ENCODE measurements at places on chromosomes 13 and 19. TPM values are rescaled to one million over a fixed set of nuclear protein-coding genes. Genes with fewer than 3 reads are reported as not detected.
A peak's percentile ranks its signal among the peaks of the same experiment; 100 is the strongest.

GRCh38 chr19:6417713-6418561, 6.7 kb downstream of the KHSRP start:
- H3K4me3 ChIP-seq, result no peak overlapping the region
- no peaks in the 10 kb centered on the region for H3K36me3 ChIP-seq
- no peak for DNase-seq
- no peak overlapping the region for H3K27ac ChIP-seq
- H3K4me1 ChIP-seq, result peaks cover 1% of the 10 kb centered on the region
- no peaks in the 10 kb centered on the region for H3K27me3 ChIP-seq

DNA sequence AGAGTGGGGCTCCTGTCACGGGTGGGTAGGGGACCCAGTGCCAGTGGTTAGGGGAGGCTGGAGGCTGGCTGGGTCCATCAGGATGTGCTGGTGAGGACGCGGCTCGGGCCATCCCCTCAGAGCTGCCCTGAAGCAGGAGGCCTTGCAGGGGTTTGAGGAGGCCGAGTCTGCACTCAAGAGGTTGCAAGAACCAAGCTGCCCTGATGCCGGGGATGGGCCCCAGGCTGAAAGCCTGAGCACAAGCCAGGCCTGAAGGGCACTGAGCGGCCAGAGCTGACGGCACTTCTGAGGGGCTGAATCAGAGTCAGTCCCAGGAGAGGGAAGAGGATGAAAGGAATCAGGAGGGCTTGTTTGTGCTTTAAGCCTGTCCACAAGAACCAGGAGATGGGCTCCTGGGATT, 92.9 kb downstream of the RGCC start:
- no peaks in the 10 kb centered on the region for H3K36me3 ChIP-seq
- no peak overlapping the region for H3K27ac ChIP-seq
- H3K4me1 ChIP-seq, result peaks cover 8% of the 10 kb centered on the region
- H3K27me3 ChIP-seq, result no peaks in the 10 kb centered on the region
- no peak for DNase-seq
- no peak overlapping the region for H3K4me3 ChIP-seq

DNA sequence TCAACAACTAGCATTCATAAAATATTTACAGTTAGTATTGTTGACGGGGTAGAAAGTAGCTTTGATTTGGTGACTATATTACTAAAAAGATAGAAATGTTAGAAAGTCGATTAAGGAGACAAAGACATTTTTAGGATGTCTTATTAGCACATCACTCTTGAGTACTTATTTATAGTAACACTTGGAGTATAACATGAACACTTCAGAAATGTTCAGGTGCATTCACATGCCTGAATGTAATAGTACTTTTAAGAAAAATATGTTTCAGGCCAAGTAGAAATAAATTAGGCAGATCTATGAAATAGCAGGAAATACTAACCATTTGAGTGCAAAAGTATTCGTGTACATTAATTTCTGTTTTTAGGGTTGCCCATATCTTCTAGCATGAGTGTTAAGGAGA, 70.4 kb downstream of the CDK8 start:
- no peak overlapping the region for H3K27ac ChIP-seq
- no peaks in the 10 kb centered on the region for H3K36me3 ChIP-seq
- no peak for DNase-seq

DNA sequence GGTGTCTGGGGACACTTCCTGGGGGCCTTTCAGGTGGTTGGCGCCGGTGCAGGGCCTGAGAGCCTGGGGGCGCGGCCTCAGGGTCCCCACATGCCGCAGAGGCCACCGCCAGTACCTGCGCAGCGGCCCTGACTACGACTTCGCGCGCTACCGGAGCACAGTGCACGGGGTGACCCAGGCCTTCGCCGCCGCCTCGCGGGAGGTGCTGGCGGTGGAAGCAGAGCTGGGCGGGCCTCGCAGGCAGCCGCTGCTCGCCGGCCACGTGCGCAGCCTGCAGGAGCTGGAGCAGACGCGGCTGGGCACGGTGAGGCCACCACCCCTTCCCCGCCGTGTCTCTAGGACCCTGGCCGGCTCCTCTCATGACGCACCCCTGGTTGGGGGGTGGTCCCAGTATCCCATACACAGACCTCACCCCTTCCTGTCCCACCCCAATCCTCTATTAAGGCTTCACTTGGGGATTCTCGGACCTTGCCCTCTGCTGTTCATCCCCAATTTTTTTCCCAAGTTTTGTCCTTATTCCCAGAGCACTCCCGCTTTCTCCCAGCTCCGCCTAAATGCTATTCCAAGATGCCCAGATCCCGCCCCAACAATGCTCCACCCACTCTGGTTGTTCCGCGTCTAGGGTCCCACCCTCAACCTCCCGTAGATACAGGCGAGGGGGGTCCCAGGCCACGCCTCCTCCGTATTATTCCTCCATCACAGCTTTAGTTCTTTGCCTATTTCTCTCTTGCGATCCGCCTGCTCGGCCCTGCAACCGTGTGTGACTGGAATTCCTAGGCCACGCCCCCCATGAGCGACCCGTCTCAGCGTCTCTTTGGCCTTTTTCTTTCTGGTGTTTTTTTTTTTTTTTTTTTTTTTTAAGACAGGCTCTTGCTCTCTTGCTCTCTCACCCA, 1.0 kb downstream of the REX1BD start:
- peak overlapping the region; percentile 68 for H3K4me3 ChIP-seq
- H3K27me3 ChIP-seq, result no peaks in the 10 kb centered on the region
- no peaks in the 10 kb centered on the region for H3K36me3 ChIP-seq
- peaks cover 19% of the 10 kb centered on the region for H3K4me1 ChIP-seq

DNA sequence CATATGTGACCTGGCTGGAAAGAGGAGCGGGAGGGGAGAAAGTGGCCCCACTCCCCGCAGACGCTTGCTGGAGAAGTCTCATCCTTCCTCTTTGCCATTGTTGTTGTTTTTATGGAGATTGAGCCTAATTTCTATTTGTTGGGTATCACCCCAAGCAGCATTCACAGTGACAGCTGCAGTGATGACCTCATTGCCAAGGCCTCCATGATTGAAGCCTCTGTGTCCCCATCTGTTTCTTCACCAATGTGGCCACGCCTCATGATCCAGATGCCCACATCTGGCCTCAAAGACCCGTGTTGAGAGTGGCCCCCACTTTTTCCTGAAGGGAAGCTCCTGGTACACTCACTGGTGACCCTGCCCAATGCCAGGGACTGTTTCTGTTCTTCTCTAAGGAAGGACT, 154.2 kb downstream of the SLC7A1 start:
- no peak for DNase-seq
- H3K27me3 ChIP-seq, result no peaks in the 10 kb centered on the region
- no peak overlapping the region for H3K27ac ChIP-seq
- H3K4me1 ChIP-seq, result peaks cover 8% of the 10 kb centered on the region
- H3K36me3 ChIP-seq, result no peaks in the 10 kb centered on the region

GRCh38 chr13:113808058-113808834, 49.2 kb downstream of the TMEM255B start:
- H3K4me1 ChIP-seq, result peaks cover under 1% of the 10 kb centered on the region
- no peak overlapping the region for H3K27ac ChIP-seq
- H3K4me3 ChIP-seq, result no peak overlapping the region
- H3K27me3 ChIP-seq, result no peaks in the 10 kb centered on the region
- DNase-seq, result no peak

- no peaks in the 10 kb centered on the region for H3K4me1 ChIP-seq
- no peak for DNase-seq
- H3K27ac ChIP-seq, result no peak overlapping the region
- no peaks in the 10 kb centered on the region for H3K36me3 ChIP-seq
These were observed 275.4 kb downstream of the NALCN start for GRCh38 chr13:101140936-101141335.

- peak; percentile 28 for DNase-seq
- no peaks in the 10 kb centered on the region for H3K4me1 ChIP-seq
- H3K27me3 ChIP-seq, result no peaks in the 10 kb centered on the region
- no peak overlapping the region for H3K27ac ChIP-seq
- no peak overlapping the region for H3K4me3 ChIP-seq
- no peaks in the 10 kb centered on the region for H3K36me3 ChIP-seq
These were observed 64.2 kb upstream of the ZNF599 start for GRCh38 chr19:34837262-34837661.

- no peaks in the 10 kb centered on the region for H3K36me3 ChIP-seq
- peak overlapping the region; percentile 95 for H3K27ac ChIP-seq
- H3K27me3 ChIP-seq, result no peaks in the 10 kb centered on the region
These were observed 10.5 kb downstream of the PEAK3 start for GRCh38 chr19:2271234-2272103.

GRCh38 chr19:10918359-10918758, 10.1 kb downstream of the YIPF2 start:
- no peak overlapping the region for H3K27ac ChIP-seq
- DNase-seq, result no peak
- H3K4me1 ChIP-seq, result no peaks in the 10 kb centered on the region
- H3K36me3 ChIP-seq, result no peaks in the 10 kb centered on the region

DNA sequence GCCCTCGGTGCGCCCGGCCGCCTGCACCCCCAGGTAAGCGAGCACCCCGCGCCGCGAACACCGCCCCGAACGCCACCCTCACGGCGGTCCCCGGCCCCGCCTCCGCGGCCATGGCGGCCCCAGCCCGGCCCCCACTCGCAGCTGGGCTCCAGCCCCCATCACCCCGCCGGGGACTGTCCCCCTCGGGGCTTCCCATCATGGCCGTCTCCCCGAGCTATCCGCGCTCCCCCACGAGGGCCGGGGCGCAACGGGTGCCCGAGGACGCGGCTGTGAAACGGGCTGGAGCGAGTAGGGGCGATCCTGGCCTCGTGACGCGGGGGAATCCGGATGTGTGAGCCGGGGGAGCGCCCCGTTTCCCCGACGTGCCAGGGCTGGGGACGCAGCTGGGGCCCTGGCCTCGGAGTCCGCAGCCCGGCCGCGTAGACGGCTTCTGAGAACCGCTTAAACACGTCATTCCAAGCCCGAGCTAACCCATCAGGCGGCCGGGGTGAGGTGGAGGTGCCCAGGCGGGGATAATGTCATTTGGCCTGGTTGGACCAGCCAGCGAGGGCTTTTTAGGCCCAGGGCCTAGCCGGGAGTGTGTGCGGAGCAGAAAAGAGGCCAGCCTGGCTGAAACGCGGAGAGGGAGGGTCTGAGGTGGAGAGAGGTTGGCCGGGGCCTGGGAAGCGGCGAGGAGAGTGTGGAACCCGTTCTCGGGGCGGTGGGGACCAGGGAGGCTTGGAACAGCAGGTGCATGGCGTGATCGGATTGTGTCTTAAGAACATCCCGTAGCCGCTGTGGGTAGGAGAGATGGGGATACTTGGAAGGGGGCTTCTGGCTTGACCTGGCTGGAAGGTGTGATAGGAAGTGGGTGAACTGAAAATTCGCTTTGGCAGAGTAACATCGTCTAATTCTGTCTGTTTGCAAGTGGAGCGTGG, 550 bp downstream of the CERS4 start:
- H3K4me1 ChIP-seq, result peaks cover 10% of the 10 kb centered on the region
- no peaks in the 10 kb centered on the region for H3K36me3 ChIP-seq
- DNase-seq, result peak; percentile 47
- no peaks in the 10 kb centered on the region for H3K27me3 ChIP-seq
- H3K27ac ChIP-seq, result peak overlapping the region; percentile 74
- H3K4me3 ChIP-seq, result peak overlapping the region; percentile 55

The UHRF1 gene
- 4.0 TPM for total RNA-seq

The NKG7 gene
- total RNA-seq, result 0.76 TPM

The CACNG6 gene
- not detected for total RNA-seq

The NR2F6 gene
- 28.4 TPM for total RNA-seq

The IGLON5 gene
- total RNA-seq, result 0.96 TPM

The GPR4 gene
- 0.69 TPM for total RNA-seq

The PBX4 gene
- 1.9 TPM for total RNA-seq

Measured in ovary (tissue), 10 donors.